ENCODE measurements at places on chromosomes 5 and 9. TPM values are rescaled to one million over a fixed set of nuclear protein-coding genes. Genes with fewer than 3 reads are reported as not detected.
A peak's percentile ranks its signal among the peaks of the same experiment; 100 is the strongest.

C7 gene
- total RNA-seq, result not detected

DNA sequence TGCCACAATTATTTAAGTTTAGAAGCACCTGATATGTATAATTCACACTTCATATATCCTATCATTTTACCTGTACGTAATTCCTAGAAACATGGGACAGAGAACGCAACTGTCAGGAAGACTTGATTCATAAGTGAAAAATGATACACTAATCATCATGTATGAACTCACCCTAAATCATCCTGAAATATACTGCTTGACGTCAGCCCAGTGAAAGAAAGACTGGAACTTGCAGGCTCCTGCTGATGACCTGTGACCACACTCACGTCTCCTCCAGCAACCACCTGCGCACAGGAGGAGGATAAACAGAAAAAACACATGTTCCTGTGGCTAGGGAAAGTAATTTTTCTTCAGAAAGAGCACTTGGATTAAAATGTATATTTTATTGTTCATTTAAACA lies 169.7 kb downstream of the MPDZ start:
- H3K36me3 ChIP-seq, result no peaks in the 10 kb centered on the region
- H3K4me1 ChIP-seq, result no peaks in the 10 kb centered on the region
- H3K27ac ChIP-seq, result no peak overlapping the region
- no peak overlapping the region for H3K4me3 ChIP-seq
- no peak for DNase-seq

DNA sequence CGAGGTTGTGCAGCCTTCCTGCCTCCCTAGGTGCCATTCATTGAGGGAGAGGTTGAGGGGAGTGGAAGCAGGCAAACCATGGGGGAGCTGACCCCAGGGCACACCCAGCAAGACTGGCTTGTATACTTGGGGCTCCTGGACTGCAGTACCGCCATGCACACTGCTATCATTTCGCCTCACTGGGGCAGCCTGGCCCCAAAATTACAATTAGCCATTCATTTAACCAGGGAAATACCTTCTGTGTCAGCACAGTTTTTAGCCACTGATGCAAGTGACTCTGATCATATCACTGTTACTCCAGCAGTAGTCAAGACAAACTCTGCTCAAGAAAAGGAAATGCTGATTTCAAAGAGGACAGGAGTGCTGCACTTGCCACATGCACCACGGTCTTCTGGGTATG lies 109.7 kb downstream of the TRIO start:
- no peaks in the 10 kb centered on the region for H3K27me3 ChIP-seq
- H3K4me1 ChIP-seq, result peaks cover 4% of the 10 kb centered on the region
- no peaks in the 10 kb centered on the region for H3K36me3 ChIP-seq
- H3K4me3 ChIP-seq, result no peak overlapping the region
- no peak overlapping the region for H3K27ac ChIP-seq
- no peak for DNase-seq

GRCh38 chr9:114034661-114035062 lies 43.4 kb downstream of the AMBP start:
- H3K27me3 ChIP-seq, result no peaks in the 10 kb centered on the region
- no peak for DNase-seq
- H3K36me3 ChIP-seq, result no peaks in the 10 kb centered on the region
- no peak overlapping the region for H3K27ac ChIP-seq

SLC6A3 gene
- not detected for total RNA-seq

TOR2A gene
- 11.3 TPM for total RNA-seq

DNA sequence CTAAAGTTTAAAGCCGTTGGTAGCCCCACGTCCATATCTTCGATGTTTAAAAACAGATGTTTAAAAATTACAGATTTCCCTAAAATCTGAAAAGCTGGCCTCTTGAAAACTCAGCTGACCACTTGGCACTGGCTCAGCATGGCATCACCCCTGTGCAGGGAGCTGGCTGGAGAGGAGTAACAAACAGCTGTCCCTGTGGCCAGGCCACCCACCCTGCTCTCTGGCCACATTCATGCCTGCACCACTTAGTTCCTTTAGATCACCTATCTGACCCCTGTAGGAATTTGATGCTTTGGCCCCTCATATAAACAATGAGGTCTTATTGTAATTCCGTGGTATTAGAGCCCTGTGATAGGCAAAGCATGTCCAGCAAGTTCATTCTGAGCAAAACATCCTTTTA lies 107.5 kb downstream of the FRMD3 start:
- H3K27me3 ChIP-seq, result no peaks in the 10 kb centered on the region
- no peak for DNase-seq
- H3K4me3 ChIP-seq, result no peak overlapping the region
- no peaks in the 10 kb centered on the region for H3K4me1 ChIP-seq
- no peaks in the 10 kb centered on the region for H3K36me3 ChIP-seq

DNA sequence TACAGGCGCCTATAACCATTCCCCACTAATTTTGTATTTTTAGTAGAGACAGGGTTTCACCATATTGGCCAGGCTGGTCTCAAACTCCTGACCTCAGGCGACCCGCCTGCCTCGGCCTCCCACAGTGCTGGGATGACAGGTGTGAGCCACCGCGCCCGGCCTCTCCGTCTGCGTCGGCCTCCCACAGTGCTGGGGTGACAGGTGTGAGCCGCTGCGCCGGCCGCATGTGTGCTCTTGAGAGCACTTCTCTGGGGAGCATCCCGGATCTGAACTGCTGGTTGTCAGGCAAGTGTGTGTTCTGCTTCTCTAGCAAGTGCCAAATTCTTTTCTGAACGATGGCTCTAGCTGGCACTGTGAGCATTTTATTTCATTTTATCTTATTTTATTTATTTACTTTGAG lies 3.7 kb upstream of the ENTPD2 start:
- peaks cover 2% of the 10 kb centered on the region for H3K27me3 ChIP-seq
- H3K4me3 ChIP-seq, result no peak overlapping the region
- no peak overlapping the region for H3K27ac ChIP-seq
- no peaks in the 10 kb centered on the region for H3K4me1 ChIP-seq
- H3K36me3 ChIP-seq, result no peaks in the 10 kb centered on the region

SPINK4 gene
- not detected for total RNA-seq

- no peak overlapping the region for H3K4me3 ChIP-seq
- peaks cover 6% of the 10 kb centered on the region for H3K27me3 ChIP-seq
- H3K36me3 ChIP-seq, result no peaks in the 10 kb centered on the region
- no peak for DNase-seq
- no peaks in the 10 kb centered on the region for H3K4me1 ChIP-seq
- H3K27ac ChIP-seq, result no peak overlapping the region
Measured at GRCh38 chr5:147248561-147248960, 13.7 kb downstream of the STK32A start.

SLC6A7 gene
- total RNA-seq, result not detected

DNA sequence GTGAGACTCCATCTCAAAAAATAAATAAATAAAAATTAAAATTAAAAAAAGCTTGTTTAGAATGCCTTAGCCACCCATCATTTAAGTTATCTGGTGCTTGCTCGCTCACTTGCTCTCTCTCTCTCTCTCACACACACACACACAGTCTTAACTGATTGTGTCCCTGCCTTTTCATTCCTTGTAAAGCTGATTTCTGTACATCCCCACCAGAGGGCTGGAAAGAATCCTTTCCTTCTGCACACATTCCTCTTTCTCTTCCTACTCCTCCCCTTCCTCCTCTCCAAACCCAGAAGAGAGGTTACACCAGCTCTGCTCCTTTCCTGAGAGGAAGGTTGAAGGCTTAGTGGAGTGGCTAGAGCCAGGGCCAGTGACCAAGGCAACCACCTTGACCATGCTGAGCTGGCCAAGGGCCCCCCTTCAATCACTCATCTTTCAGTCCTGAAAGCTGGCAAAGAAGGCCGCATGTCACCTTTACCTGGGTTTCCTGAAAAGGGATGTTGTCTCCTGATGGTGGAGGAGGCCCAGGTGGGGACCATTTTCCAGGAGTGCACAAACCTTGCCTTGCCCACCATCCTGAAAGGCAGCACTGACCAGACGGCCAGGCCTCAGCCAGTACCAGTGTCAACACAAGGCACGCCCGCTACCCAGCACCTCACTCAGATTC lies 25.6 kb downstream of the STK10 start:
- H3K4me1 ChIP-seq, result peaks cover 66% of the 10 kb centered on the region
- H3K27me3 ChIP-seq, result no peaks in the 10 kb centered on the region
- H3K36me3 ChIP-seq, result peaks cover 24% of the 10 kb centered on the region
- DNase-seq, result no peak
- no peak overlapping the region for H3K4me3 ChIP-seq
- H3K27ac ChIP-seq, result peak overlapping the region; percentile 51

- no peak overlapping the region for H3K27ac ChIP-seq
- DNase-seq, result no peak
- no peaks in the 10 kb centered on the region for H3K4me1 ChIP-seq
- H3K27me3 ChIP-seq, result peaks cover 1% of the 10 kb centered on the region
- H3K4me3 ChIP-seq, result no peak overlapping the region
Measured at GRCh38 chr5:125152044-125152443, 405.6 kb upstream of the ZNF608 start.

- H3K27ac ChIP-seq, result peak overlapping the region; percentile 79
- peak; percentile 61 for DNase-seq
- no peaks in the 10 kb centered on the region for H3K27me3 ChIP-seq
- peaks cover 31% of the 10 kb centered on the region for H3K36me3 ChIP-seq
Measured at GRCh38 chr5:80234116-80234948, 21.5 kb downstream of the SERINC5 start.

DNA sequence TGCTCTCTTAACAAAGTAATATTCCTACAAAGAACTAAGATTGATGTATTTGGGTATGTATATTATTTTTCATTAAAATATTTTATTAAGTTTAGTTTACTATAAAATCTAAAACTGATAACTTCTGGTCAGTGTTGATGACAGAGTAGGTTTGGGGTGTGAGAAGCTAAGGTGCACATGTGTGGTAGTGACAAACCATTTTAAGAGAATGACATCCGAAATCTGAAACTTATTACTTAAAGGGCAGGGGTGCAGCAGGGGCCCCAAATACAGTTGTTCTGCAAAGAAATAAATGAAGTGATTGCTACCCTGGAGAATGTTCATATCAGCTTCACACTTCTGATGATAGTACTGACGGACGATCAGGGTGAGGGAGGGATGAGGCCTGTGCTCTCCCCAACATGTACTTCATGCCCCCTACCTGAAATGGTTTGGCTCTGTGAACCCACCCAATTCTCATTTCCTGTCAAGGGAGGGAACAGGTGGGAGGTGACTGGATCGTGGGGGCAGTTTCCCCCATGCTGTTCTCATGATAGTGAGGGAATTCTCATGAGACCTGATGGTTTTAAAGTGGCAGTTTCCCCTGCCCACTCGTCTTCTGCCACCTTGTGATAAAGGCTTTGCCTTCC lies 125.3 kb upstream of the RFX3 start:
- H3K27ac ChIP-seq, result no peak overlapping the region
- no peak for DNase-seq
- no peak overlapping the region for H3K4me3 ChIP-seq
- H3K36me3 ChIP-seq, result peaks cover 3% of the 10 kb centered on the region
- H3K4me1 ChIP-seq, result peaks cover 10% of the 10 kb centered on the region
